ENCODE measurements at places on chromosomes 7 and 10.
A peak's percentile ranks its signal among the peaks of the same experiment; 100 is the strongest.

DNA sequence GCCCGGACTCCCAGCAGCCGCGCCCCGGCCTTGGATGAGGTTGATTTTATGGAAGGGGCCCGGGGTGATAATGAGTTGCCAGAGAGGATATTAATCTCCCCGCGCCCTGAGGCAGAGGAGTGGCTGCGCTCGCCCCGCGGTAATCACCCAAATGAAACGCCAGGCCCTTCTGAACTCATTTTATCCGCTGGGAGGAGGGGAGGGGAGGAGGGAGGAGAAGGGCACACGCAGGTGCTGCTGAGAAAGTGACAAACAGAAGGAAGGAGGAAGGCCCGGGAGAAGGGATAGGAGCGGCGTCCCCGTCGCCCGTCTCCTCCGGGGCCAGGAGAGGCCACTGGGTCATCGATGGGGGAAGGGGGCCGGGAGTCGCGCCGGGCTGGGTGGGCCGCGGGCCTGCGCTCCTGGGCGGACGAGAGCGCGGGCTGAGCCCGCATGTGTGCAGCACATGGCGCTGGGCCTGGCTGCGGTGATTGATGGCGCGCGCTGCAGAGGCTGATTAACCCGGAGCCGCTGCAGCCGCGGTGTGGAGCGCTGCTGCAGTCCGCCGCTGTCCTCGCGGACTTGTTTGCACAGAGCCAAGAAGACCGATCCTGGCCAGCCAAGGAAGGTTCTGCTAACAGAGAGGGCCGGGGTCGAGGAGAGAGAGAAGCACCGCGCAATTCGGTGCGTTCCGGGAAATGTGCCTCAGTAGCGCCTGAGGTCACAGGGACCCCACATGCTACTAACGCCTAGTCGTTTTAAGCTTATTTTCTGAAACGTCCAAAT is 6.5 kb downstream of the MNX1 start:
- no peak for DNase-seq

- no peak for DNase-seq
Observed at GRCh38 chr7:140744005-140744404, 47.5 kb downstream of the NDUFB2 start.

- DNase-seq, result no peak
Observed at GRCh38 chr10:8790390-8790789, 735.9 kb downstream of the GATA3 start.

GRCh38 chr10:12947741-12948140 is 53.8 kb downstream of the CCDC3 start:
- no peak for DNase-seq

DNA sequence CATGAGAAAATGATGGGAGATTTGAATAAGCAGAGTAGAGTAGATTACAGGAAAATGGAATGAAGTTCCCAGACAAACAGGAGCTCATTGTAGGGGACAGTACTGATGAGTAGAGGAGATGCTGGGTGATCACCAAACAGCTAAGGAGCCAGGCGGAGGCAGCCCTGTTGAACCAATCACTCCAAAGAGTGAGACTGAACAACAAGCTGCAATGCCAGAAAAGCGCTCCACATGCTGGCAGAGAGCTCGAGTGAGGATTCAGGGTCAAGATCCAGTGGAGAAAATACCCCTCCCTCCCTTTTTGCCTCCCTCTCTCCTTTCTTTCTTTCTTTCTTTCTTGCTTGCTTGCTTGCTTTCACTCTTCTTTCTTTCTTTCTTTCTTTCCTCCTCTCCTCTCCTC is 133.3 kb downstream of the PFKFB3 start:
- no peak for DNase-seq

- DNase-seq, result peak; percentile 31
Observed at GRCh38 chr7:151249034-151249731, 689 bp upstream of the SMARCD3 start.

DNA sequence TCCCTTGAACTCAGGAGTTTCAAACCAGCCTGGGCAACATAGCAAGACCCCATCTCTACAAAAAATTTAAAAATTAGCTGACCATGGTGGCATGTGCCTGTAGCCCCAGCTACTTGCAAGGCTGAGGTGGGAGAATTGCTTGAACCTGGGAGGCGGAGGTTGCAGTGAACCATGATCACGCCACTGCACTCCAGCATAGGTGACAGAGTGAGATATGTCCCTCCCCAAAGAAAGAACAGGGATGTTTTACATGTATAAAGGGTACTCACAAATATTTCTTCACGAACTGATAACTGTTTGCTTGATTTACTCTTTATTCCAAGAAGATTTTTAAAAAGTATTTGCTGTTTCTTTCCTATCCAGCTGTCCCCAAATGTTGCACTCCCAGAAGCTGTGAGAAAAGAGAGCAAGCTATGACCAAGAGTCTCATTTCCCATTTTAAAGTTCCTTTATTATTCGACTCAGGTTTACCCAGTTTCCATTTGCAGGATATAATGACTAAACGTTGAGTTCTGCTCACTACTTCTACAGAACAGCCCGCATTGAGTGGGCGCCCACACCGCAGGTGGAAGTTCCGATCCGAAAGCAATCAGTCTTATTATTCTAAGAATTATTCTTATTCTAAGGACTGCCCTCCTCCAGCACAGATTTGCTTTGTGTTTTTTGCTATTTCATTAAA is 90.7 kb downstream of the APBB1IP start:
- no peak for DNase-seq

GRCh38 chr7:18614841-18615240 is 119.3 kb downstream of the HDAC9 start:
- DNase-seq, result no peak
